Stimulated activated CD4-positive, alpha-beta T cell treated with anti-CD3 and anti-CD28 coated beads, Interleukin-12 subunit alpha, Interleukin-12 subunit beta, amount 100 ng/mL, for 48 hours (primary cell): ENCODE measurements at places on chromosomes 1 and 21.

- peak; percentile 32 for DNase-seq
Measured at GRCh38 chr1:16235944-16236510, 956 bp downstream of the CPLANE2 start.

DNA sequence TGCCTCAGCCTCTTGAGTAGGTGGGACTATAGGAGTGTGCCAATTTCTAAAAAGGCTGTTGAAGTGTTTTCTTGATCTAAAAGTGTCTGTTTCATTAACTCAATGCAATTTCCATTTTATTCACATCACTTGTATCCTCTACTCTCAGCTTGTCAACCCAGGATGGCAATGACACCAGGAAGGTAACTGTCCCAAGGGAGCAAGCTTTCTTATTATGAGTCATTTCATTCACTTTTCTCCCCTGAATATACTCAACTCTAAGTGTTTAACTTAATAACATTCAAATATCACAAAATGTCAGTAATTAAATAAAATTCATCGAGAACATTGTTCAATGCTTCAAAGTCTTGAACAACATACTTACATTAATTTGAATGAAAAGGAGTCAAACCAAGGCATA is 22.9 kb upstream of the GFI1 start:
- DNase-seq: no peak

GRCh38 chr1:42006836-42007235 is 88.1 kb upstream of the HIVEP3 start:
- no peak for DNase-seq

DNA sequence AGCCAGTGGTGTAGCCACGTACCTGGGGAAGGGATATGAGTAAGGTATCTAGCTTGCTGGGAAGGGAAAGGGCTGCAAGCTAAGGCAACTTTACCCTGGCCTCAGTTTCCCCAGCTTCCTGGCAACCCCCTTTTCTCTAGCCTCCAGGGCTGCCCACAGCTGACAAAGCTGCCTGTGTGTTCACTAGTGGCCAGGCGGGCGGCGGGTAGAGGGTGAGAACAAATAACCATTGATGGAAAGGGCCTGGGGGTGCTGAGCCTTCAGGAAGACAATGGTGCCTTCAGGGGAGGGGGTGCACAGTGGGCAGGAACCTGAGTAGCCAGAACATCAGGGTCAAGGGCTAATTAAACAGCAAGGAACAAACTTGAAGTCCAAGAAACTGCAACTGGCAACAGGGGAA is 6.1 kb downstream of the CERS2 start:
- no peak for DNase-seq

DNA sequence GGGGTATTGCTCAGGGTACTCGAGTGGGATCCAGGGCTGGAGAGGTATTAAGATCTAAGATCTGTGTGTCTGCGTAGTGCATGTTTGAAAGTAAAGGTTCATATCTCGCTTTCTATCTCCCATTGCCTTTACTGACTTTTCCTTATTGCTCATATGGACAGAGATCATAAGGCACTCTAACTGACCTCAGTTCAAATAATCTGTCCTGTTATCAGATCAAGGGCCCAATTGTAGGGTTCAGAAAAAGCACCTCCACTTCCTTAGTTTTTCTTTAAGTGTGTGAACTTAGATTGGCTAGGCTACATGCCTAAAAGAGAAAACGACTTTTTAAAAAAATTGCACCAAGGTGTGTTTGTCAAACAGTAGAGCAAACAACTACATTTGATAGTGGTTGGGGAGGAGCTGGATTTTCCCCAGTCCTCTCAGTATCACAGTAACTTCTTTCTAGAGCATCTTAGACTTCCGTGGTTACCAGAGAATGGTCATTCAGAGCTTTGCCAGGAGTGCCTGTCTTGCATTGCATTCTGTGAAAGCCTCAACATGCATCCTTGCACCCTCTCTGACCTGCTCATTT is 57.6 kb downstream of the LMO4 start:
- DNase-seq: no peak

DNA sequence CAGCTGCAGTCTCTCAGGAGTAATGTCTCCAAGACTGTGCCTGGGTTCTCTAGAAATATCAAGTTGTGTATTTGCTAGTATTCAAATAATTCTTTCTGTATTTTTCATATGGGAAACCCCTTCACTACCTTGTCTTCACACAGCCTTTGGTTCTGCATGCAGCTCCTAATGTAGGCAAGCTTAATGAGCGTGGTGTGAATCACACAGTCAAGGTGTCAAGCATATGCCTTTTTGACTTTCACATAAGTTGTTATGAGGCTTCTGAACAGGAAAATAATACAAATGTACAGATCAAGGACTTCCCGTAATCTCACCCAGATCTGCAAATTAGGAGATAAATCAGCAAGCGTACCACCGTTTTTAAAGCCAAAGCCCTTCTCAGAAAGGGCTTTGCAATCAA is at the start of gene FCRL3:
Gene FCRL3, minus strand, starts transcription at position 38 of the 400 bp plus-strand sequence. CDS start 280 bp downstream, outside the sequence.
- no peak for DNase-seq

GRCh38 chr1:6730880-6731279 is 29.3 kb upstream of the DNAJC11 start:
- DNase-seq: no peak

GRCh38 chr1:20483833-20484518 is 2.0 kb downstream of the CAMK2N1 start:
- no peak for DNase-seq

- DNase-seq: no peak
Measured at GRCh38 chr1:54338464-54338863, 67.7 kb downstream of the SSBP3 start.

DNA sequence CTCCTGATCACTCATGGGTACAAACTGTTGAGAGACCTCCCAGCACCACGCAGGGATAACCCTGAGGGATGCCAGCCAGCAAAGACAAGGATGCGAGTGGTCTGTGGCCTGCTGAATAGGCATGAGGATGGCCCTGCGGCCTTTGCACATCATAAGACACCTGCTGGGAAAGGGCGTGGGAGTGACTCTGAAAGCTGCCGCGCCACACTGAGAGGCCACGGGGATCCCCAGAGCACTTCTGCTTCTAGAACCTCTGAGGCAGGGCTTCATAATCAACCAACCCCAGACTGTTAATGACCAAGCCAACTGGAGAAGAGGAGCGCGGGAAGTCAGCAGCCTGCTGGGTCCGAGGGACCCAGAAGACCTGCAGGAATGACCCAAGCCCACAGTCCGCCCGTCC is 73.8 kb downstream of the SH3BGR start:
- DNase-seq: no peak

- DNase-seq: no peak
Measured at GRCh38 chr1:245878585-245878984, 628.5 kb downstream of the SMYD3 start.

- DNase-seq: no peak
Measured at GRCh38 chr1:156540955-156541354, 31.4 kb downstream of the IQGAP3 start.

DNA sequence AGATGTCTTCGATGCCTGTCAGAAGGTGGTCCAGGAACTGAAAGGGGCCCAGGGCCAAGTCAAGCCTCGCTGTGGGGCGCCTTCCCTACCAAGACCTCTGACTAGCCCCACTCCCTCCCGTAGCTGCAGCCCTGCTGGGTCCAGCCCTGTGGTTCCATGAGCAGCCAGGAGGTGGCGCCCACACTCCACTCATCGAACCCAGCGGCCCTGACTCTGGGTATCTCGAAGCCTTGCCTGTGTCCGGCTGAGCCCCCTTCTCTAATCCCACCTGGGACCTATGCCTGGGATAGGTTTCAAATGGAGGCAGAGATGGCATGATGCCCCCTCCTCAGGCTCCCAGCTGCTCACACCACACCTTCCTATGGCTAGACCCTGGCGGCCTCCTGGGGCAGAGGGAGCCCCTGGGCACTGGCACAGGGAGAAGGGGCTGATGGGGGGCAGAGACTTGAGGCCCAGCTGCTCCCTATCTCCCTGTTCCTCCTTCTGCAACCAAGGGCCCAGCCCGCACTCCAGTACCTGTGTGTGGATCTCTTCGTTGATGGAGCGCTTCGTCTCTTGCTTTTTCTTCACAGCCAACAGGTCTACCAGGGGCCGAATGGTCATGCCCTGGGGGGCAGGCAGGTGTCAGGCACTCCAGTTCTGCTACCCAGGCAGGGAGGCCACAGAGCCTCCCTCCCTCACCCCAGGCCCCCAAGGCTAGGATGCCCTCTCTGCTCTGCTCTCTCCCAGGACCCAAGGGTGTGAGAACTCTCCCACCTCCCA is 52.0 kb downstream of the SLC9A1 start:
- DNase-seq: peak; percentile 89

- no peak for DNase-seq
Measured at GRCh38 chr21:39696618-39697017, 48.4 kb upstream of the IGSF5 start.

DNA sequence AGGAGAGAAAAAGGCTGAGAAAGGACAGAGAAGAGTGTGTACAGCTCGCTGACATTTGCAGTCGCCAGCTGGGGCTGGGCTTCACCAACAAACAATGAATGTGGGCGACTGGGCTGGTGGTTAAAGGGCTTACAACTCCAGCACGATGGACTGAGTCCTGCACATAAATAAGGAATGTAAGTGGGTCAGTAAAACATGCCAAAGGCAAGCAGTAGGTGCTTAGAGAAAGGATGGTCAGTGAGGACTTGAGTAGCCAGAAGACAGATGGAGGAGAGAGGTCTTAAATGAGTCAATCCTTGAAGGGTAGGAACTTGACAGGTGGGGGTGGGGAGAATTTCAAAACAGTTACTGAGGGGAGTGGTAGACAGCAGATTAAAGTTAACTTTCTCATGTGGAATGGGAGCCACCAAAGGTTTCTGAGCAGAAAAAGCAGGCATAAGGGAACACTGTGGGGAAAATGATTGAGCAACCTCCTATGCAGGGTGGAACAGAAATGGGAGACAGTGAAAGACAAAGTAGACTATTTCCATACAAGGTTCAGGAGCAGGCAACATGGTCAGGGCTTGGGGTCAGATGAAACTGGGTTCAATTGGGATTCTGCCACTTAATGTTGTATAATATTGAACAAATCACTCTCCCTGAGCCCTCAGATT is 37.4 kb downstream of the GADD45A start:
- no peak for DNase-seq

DNA sequence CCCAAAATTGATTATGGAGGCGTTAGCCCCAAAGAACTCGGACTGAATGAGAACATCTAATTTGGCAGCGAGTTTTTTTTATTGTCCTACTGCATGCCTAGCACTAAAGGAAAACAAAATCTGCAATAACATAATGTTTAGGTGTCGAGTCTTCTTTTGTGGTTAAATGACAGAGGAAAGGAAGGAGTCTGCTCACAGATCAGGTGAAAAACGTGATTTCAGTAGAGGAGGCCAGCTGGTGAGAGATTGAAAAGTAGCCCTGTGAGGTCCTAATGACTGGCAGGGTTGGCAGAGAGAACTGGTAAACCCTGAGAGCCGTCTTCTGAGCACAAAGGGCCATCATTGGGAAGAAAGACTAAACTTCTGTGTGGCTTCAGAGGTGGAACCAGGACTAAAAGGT is 24.2 kb downstream of the WDTC1 start:
- no peak for DNase-seq

- DNase-seq: no peak
Measured at GRCh38 chr1:119795261-119796200, 15.7 kb downstream of the REG4 start.

DNA sequence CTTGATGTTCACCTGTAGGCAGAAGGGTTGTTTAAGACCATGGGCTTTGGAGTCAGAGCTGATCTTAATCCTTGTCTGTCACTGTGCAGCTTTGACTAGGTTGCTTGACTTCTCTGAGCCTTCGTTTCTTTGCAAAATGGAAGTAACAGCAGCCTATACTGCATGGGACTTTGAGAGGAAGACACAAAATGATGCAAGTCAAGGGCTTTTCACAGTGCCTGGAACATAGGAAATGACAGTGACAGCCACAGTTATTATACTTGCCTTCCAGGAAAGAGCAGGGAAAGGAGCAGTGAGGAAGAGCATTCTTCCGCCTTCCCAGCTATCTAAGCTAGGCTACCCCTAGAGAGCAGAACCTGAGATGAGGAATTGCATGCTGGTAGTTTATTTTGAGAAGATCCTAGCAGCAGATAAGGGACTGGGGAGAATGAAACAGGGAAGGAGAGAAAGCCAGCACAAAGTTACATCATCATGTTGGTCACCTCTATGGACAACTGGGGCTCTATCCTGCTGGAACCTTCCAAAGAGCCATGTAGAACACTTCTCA is 3.1 kb downstream of the CSF3R start:
- DNase-seq: no peak

- DNase-seq: no peak
Measured at GRCh38 chr1:59577774-59578173, 237.0 kb upstream of the HOOK1 start.

- DNase-seq: no peak
Measured at GRCh38 chr1:178649582-178650350, 75.3 kb upstream of the RALGPS2 start.

DNA sequence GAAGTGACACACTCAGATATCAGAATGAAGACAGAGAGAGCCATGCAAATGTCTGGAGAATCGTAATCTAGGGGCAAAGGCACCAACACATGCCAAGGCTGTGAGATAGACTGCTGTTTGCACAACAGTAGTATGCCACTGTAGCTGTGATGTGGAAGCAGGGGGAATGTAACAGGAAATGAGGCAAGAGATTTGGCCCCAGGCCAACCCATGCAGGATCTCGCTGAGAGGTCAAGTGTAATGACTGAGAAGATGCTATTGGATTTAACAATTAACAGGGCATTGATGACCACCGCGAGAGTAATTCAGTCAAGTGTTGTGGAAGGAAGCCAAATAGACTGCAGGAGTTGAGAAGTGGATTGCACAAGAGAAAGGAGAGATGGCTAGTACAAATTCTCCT is 107.3 kb upstream of the ST6GALNAC5 start:
- no peak for DNase-seq

- DNase-seq: no peak
Measured at GRCh38 chr1:210264496-210265380, 32.1 kb downstream of the SERTAD4 start.

GRCh38 chr21:46325073-46325912 is 1.3 kb downstream of the PCNT start:
- peak; percentile 18 for DNase-seq

- no peak for DNase-seq
Measured at GRCh38 chr1:98327220-98327861, 334.2 kb upstream of the SNX7 start.

DNA sequence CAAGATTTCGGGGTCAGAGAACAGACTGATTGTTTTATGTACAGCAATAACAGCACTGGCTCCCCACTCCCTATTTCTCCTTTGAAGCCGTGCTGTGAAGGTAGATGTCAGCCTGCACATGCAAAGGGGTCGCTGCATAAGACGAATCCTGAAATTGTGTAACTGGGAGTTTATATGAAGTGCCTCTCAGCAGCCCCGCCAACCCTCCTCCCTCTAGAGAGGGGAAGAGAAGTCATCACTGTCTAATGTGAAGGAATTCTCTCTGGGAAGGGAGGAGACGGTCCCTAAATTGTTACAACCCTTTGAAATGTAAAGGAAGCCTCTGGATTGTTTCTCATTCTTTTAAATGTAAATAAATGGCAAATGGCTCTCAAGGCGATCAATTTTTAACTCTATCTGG is 545.3 kb downstream of the PLA2G4A start:
- DNase-seq: no peak

DNA sequence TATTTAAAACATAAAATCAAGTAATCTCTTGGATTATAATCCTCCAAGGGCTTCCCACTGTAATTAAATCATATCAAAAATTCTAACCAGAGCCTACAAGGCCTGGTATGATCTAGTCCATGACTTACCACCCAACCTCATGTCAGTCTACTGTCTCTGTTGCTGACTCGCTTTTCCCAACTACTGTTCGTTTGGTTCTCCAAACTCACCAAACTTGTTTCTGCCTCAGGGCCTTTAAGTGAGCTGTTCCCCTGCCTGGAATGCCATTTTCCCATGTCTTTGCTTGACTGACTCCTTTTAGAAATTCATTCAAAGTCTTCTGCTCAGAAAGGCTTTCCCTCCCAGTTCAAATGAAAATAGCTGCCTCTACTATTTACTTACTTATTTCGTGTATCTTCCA is 95.9 kb downstream of the ZC3H11B start:
- DNase-seq: no peak

GRCh38 chr1:202250982-202251381 is 57.4 kb downstream of the LGR6 start:
- no peak for DNase-seq
